ENCODE measurements at places on chromosomes 4 and X.

DNA sequence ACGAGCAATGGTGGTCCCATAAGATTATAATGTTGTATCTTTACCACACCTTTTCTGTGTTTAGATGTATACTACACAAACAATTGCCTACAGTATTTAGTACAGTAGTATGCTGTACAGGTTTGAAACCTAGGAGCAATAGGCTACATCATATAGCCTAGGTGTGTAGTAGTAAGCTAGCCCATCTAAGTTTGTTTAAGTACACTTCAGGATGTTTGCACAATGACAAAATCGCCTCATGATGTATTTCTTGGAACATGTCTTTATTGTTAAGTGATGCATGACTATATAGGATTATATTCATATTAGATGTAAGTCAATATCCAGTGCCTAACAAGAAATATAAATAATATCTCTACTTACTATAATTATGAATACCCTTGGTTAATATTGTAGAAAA is 104.6 kb downstream of the SLC10A6 start:
- DNase-seq = no peak

DNA sequence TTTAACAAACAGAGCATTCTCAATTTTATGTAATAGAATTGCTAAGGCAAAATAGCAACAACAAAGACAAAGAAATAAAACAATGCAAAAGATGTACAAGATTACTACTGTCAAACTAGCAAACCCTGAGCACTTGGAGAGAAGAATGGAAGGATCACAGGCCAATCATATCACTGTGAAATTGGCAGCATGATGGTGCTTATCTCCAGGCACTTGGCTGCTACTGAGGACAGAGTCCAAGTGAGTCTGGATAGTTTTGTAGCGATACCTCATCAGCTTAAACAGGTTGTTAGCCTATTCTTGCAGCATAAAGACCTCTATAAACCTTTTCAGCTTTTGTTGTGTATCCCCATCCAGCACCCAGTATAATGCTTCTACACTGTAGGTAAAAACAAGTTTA is 117.7 kb downstream of the C4orf33 start:
- no peak for DNase-seq

- no peak for DNase-seq
Measured at GRCh38 chrX:19342331-19342906, 1.3 kb upstream of the PDHA1 start.

- DNase-seq = no peak
Measured at GRCh38 chr4:75698963-75699228, 25.5 kb upstream of the USO1 start.

- DNase-seq = no peak
Measured at GRCh38 chr4:146235654-146236177, 21.4 kb downstream of the REELD1 start.

GRCh38 chr4:83255584-83255983 is 29.0 kb downstream of the COQ2 start:
- no peak for DNase-seq

- DNase-seq = peak; percentile 13
Measured at GRCh38 chrX:338281-338835, 19.8 kb upstream of the GTPBP6 start.
